ENCODE measurements at places on chromosomes 3 and 15.

DNA sequence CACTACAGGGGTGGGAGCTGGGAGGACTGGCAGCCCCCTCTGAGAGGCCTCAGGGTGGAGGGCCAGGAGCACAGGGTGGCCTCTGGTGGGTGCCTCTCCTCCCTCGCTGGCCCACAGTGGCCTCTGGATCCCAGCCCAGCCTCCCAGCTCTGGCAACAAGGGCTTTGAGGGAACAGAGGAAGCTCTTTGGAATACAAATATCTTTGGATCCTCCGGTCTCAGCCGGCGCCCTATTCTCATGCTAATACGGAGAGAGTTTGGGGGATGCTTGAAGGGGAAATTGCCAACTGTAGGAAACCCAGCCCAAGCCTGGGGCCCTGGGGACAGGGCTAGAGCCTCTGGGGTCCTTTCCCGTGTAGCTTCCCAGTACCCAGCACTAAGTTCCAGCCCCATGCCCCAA lies 33.4 kb upstream of the INSYN1 start:
- no peak for DNase-seq

DNA sequence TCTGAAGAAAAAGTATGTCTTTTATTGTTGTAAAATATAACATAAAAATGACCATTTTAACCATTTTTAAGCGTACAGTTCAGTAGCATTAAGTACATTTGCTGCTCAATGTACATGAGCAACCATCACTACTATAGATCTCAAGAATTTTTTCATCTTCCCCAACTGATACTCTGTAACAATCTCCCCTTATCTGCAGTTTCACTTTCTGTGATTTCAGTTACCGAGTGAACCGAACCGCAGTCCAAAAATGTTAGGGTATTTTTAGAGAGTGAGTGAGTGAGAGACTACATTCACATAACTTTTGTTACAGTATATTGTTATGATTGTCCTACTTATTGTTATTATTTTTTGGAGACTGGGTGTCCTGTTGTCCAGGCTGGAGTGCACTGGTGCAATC lies 9.0 kb upstream of the SLC25A26 start:
- DNase-seq = no peak

- peak; percentile 87 for DNase-seq
These were observed 10.8 kb downstream of the CMTM8 start for GRCh38 chr3:32249184-32249782.

DNA sequence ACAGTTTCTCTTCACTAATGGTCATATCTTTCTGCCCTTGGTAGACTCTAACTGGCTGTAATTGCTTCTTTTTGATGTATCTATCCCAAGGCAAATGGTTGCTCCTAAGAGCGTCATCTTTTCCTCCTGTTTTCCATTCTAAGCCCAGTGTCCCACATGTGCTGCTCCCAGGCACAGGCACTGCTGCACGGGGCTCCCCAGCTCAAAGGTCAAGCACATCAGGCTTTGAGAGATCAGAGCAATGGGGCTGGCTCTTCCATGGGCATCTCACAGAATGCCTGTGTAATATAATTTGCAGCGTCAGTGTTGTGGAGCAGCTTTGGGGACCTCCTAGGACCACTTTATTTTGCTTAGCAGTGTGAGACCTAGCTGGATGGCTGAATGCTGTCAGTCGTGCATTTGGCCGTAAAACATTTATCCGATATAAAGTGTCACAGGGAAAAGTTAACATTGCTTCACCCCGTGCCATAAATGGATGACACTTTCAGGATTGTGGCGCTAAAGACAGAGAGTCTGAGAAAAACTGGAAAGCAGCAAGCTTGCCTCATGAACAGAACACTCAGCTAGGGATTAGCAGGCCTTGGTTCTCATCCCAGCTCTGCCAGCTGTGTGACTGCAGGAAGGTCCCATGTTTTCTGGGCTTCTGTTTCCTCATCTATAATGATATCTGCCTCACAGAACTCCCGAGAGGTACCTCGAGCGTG lies 277.5 kb upstream of the TBL1XR1 start:
- no peak for DNase-seq

GRCh38 chr15:97425596-97425995 lies 534.9 kb upstream of the ARRDC4 start:
- no peak for DNase-seq

GRCh38 chr3:106088304-106088703 lies 219.5 kb upstream of the CBLB start:
- DNase-seq = no peak

DNA sequence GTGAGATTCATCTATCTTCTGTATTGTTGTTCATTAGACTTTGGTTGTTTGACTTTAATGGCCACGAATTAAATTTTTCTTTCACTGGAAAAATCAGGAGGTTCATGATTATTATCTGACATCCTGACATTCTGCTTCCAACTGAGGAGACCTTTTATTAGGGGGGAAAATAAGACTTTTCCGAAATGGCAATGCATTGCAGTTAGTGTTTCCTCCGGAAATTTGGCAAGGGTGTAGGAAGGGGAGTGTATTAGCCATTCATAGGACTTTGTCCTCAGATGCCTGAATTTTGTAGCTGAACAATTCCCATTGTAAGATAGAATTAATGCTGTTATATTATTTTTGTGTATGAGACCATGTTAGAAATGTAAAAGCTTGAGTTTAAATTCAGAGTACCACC lies 450.6 kb upstream of the TGFBR2 start:
- no peak for DNase-seq

DNA sequence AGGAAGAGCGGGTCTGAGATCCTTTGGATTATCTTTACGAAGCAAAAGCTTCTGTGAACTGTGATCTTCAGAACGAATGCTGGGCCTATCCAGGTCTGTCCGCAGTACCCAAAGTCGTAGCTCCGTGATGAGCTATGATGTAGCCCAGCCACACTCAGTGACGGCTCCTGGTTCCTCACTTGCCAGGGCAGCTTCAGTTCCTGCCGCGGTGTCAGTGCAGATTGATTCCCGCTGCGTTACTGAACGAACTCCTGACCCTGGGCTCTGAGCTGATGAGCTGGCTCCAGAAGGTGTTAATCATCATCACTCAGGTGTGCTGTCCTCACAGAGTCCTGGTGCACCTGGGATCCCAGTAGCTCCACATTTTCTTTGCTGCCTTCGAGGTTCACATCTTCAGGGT lies 45.0 kb downstream of the TMEM44 start:
- DNase-seq = no peak

DNA sequence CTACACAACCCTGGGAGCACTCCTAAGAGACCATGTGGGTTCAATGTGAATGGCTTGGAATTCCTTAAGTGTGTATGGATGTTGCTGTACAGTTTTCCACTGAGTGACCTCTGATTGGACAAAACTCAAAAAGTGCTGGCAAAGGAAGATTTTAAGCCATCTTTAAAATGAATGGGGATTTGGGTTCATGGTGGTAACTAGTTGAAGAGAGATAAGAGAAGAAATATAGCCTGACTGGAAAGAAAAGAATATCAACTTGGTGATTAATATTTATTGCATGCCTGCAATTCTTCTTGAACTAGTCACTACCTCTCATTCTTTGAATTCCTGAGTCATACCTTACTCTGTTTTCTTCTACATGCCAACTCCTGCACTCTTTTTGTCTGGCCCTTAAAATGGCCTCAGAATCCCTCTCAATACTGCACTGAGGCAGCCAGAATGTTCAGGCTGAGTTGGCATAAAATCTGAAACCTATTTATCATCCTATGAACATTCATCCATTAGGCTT lies 124.7 kb downstream of the RPL22L1 start:
- no peak for DNase-seq

DNA sequence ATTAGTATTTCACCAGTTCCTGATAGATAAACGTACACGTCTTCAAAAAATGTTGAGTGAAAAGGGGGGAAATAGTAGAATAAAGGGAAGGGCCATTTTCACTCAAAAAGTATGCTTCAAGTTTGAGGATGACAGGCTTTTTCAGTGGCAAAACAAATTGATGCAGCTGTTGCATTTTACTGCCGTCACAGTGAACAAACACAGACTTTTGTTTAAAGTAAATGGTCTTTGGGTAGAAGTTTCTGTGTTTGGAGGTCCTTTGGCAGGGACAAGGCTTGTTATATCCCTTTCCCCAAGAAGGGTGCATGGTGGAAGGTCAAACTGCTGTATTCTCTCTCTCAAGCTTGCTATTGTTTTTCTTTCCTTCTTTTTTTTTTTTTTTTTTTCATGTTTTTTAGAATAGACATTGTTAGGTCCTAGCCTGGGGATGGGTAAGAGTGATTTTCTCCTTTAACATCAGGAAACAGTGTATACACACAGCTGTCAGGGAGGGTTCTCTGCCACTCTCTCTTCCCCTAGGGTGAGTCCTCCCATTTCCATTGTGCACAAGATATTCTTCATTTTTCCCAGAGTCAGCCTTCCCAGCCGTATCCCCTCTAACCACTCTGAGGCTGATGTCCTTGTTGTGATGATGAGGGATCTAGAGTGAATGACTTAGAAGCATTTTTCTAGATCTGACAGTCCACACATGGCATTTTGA lies 6.6 kb upstream of the SUCNR1 start:
- DNase-seq = no peak

DNA sequence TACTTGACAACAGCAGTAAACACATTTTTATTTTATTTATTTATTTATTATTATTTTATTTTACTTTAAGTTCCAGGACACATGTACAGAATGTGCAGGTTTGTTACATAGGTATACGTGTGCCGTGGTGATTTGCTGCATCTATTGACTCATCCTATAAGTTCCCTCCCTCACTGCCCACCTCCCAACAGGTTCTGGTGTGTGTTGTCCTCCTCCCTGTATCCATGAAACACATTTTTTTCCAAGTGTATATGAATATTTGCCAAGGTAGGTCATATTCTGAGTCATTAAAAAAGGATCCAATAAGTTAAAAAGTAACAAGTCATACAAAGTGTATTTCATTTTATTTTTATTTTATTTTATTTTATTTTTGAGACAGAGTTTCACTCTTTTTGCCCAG lies 567.3 kb upstream of the KCNMB2 start:
- no peak for DNase-seq

DNA sequence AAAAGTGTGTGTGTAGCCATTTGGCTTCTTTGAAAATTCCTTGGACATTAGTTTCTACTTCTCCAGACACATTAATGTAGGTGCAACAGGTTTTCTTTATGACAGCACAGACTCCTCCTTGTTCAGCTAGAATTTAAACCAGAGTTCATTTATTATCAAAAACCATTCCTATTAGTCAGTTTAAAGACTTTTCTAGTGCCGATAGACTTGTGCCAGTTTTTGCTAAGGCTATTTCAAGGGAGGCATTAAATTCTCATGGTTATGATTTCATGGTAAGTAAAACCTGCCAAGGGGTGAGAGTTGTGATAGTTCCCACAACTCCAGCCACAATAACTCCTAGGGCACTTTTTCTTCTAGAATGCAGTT lies 20.6 kb upstream of the SENP7 start:
- DNase-seq = no peak

- DNase-seq = no peak
These were observed 70.9 kb downstream of the MYO9A start for GRCh38 chr15:72047020-72047419.

- no peak for DNase-seq
These were observed 59.5 kb upstream of the BCL6 start for GRCh38 chr3:187804745-187805121.

GRCh38 chr3:85758442-85758841 lies 799.7 kb downstream of the CADM2 start:
- no peak for DNase-seq

DNA sequence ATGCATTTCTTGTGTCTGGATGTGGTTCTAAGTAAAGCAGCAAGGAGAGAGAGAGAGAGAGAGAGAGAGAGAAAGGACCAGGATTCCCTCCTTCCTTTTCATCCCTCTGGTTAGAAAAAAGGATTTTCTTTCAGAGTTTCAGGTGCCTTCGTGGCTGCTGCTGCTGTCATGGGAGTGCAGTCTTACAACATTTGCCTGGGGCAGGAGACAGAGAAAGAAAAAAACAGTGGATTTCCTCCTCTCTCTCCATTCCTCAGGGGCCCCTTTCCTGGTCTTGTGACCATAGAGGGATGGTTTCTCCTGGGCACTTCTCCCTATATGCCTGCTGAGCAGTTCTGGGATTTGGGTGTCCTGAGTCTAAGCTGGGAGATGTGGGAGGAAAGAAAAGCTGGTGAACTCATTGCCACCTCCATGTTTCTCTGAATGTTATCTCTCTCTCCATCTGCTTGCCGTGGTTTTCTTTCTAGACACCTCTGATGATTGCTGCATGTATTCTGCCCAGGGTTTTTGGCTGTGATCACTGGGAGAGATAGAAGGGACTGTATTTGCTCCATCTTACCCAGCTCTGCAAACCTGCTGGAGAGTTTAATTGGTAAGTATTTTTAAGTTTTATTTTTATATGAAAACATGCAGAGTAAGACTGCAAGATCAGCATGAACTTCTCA lies 142.4 kb upstream of the RGMA start:
- DNase-seq = no peak

- DNase-seq = peak; percentile 38
These were observed 14.4 kb upstream of the STARD5 start for GRCh38 chr15:81338170-81339007.

- no peak for DNase-seq
These were observed 380.8 kb downstream of the GRM7 start for GRCh38 chr3:7241584-7242302.

- DNase-seq = no peak
These were observed 312.5 kb downstream of the SHQ1 start for GRCh38 chr3:72535772-72536171.

DNA sequence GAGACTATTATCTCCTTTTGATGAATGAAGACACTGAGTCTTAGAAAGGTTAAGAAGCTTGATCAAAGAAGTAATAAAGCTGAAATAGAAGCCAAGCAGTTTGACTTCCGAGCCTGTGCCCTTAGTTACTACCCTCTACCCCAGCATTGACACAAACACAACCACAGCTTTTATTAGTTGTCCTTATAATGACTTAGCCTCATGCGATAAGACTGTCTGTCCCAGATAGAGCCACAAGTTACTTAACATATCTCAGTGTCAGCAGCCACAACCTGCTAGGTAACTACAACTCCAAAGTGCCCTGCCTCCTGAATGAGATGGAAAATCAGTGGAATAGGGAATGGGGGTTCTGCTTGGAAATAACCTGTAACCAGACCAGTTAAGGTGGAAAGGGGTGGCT lies 781.6 kb upstream of the CFAP20DC start:
- no peak for DNase-seq

Measured in fibroblast of the conjunctiva (primary cell).